ENCODE measurements at places on chromosomes 4 and X. TPM values are rescaled to one million over a fixed set of nuclear protein-coding genes. Genes with fewer than 3 reads are reported as not detected.

Gene LPAR4
- 0.11 TPM for total RNA-seq

Gene UGT2B17
- total RNA-seq, result 2.5 TPM

Gene POF1B
- 1.3 TPM for total RNA-seq

Gene TTC29
- total RNA-seq, result not detected

- DNase-seq, result no peak
Measured at GRCh38 chr4:25128671-25129070, 31.6 kb downstream of the SEPSECS start.

DNA sequence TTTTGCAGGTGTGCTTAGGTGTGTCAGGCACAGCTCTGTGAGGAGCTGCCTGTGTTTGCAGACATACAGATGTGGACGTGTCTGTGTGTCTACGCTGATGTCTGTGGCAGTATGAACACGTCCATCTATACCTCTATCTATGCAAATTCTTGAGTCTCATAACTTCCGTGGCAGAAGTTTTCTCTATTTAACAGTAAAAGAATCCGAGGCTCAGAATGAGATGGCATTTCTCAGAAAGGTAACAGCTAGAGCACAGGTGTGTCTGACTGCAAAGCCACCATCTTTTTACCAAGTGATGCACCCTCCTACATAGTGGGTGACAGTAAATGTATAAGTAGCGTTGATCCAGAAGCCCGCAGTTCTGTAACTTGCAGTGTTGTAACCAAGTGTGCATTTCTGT, 39.9 kb upstream of the CYP4V2 start:
- no peak for DNase-seq

DNA sequence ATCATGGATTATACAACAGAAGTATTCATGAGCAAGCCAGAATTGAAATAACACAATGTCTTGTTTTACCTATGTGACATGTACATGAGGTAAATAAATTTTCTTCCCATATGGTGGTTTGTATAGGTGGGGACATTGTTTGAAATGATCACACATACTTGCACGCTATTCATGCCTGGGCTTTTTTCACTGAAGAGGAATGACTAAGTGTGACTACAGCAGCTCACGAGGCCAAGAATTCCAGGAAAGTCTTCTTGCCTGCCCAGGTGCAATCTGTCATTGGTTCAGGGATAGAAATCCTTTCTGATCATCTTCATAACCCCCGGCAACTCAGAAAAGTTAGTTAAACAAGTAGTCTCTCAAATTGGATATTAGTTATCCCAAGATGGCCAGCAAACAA, 36.3 kb upstream of the AREG start:
- no peak for DNase-seq

- DNase-seq, result no peak
Measured at GRCh38 chr4:2939383-2940243, 23.6 kb downstream of the NOP14 start.

DNA sequence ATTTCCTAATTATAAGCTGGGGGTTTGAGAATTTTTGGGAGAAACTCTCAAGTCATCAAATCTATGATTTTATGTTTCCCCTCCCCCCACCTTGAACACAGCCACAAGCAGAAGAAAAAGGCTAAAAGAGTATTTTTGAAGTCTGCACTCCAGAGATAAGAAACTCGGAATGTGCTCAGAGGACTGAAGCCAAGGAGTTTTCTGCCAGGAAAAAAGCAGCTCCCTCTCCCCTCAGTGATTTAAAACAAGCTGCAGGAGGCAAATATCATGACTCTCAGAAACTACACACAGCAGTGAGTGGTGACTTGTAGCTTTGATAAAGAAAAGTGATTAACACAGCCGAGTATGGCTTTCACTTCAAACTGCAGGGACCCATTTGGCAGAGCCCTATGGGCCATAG, 800.2 kb upstream of the FTHL17 start:
- DNase-seq, result no peak

- DNase-seq, result no peak
Measured at GRCh38 chr4:138308356-138308755, 66.2 kb upstream of the SLC7A11 start.

Measured in activated B cell treated with CpG ODN at 0.5 μM for 24 hours (primary cell).